Activated CD8-positive, alpha-beta memory T cell treated with anti-CD3 and anti-CD28 coated beads, Interleukin-2, amount 50 U/mL, for 4 hours (primary cell): ENCODE measurements at places on chromosomes 2 and 18.

DNA sequence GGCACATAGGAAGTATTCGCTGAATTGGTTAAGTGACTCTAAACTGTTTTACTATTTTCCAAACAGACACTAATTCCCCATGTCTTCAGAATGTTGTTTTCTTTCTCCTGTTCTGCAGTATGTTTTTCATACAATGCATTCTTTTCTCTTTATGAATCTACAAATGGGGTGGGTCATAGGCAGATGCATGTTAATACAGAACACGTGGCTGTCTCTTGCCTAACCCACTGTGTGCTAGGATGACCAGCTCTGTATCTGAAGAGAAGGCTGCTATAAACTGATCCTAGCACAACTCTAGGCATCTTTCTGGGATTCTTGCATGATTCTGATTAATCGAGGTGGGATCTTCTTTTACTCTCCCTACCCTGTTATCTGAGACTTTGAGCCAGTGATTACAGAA, 826.0 kb downstream of the PLCL1 start:
- no peak for DNase-seq

DNA sequence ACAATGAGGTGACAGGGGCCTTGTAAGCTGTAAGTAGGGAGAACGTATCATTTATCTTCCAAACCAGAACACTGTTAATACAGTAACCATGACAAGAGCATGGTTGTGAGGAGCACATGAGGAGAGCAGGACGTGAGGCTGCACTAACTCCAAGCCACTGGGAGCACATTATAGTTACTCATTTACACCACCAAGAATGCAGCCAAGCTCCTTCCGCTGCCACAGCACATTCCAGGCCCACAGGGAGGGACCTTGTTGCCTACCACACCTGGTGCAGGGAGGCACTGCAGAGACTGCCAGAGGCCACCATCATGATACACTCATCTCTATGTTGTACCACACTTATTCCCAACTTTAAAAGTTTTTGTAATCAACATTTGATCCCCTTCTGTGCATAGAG, 13.5 kb upstream of the SFXN5 start:
- no peak for DNase-seq

DNA sequence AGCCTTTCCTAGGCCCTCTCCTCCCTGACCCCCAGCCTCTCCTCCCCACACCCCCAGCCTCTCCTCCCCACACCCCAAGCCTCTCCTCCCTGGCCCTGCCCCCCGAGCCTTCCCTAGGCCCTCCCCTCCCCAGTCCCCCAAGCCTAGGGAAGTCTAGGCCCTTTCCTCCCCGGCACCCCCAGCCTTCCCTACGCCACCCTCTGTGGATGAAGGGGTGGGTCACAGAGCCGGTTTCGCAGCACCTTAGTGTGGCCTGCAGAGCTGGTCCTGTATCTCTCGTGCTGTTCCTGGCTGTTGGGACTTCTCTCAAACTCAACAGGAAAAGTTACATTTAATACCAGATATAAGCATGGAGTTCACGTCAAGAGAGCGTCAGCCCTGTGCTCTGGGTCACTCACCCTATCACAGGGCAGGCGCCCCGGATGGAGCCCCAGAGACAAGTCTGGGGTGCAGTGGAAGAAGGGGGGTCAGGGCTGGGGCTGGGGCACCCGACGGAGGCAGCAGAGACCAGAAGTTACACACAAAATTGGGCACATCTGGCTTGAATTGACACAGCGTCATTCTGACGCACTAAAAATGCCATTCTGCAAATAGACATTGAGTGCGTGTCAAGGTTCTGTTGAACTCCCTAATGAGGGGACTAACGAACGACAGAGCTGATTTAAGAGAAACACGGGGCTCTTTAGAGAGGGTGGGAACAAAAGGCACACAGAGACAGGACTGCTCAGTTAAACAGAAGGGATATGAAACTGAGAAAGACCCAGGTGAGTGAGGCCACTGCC, 24.0 kb downstream of the KCNIP3 start:
- no peak for DNase-seq

- DNase-seq = no peak
These were observed 3.1 kb upstream of the PRKAG3 start for GRCh38 chr2:218834685-218835084.

DNA sequence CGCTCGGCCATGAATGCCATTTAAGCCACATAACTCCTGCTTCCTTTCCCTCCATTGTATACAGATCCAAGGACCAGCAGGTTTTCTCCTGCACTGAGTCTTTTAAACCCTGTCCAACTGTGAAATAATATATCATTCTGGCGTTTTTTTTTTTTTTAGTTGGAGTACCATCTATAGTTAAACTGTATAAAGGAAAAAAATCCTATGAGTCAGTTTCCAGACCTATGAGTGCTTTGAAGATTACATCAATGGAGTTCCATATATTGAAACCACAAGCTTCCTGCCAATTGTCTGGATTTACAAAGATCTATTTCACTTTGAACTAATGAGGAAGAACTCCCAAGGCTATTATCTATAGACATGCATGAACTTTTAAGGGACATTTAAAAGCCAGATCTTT, 2.4 kb upstream of the MALT1 start:
- no peak for DNase-seq
